ENCODE measurements at places on chromosomes 13 and 19. TPM values are rescaled to one million over a fixed set of nuclear protein-coding genes. Genes with fewer than 3 reads are reported as not detected.
A peak's percentile ranks its signal among the peaks of the same experiment; 100 is the strongest.

DNA sequence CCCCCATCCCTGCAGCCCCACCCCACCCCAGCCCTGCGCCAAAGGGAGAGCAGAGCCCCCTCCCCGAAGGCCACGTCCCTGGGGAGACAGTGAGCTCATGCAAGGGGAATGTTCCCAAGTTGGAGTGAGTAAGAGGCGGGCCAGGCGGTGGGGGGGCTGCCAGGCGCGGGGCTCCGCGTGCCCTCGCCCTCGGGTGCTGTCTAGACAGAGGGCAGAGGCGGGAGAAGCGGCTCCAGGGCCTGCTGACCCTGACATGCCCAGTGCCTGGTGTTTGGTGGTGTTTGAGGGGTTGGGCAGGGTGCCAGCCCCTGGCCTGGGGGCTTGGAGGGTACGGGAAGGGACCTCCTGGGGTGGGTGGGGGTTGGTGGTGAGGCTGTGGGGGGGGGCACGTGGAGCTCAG lies 1.0 kb downstream of the FSTL3 start:
- H3K27ac ChIP-seq, result no peak overlapping the region
- DNase-seq, result peak; percentile 24

DNA sequence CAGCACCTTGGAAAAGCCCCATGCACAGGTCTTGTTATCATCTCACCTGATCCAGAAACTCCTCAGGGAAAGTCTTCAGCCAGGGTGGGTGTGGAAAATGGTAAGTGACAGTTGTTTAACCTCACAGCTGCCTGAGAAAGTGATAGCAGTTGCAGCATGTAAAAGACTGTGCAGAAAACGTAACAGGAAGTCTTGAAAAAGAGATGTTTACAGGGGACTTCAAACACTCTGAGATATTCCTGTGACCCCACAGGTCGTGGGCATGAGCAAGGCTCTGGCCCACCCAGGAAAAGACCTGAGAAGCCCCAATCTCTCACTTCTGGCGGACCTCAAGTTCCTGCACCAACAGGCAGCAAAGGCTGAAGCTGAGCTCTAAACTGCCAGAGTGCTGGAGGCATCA lies 826.9 kb downstream of the UQCRFS1 start:
- no peak overlapping the region for H3K27ac ChIP-seq
- no peak overlapping the region for H3K4me3 ChIP-seq
- no peaks in the 10 kb centered on the region for H3K4me1 ChIP-seq
- no peaks in the 10 kb centered on the region for H3K36me3 ChIP-seq
- H3K27me3 ChIP-seq, result no peaks in the 10 kb centered on the region

DNA sequence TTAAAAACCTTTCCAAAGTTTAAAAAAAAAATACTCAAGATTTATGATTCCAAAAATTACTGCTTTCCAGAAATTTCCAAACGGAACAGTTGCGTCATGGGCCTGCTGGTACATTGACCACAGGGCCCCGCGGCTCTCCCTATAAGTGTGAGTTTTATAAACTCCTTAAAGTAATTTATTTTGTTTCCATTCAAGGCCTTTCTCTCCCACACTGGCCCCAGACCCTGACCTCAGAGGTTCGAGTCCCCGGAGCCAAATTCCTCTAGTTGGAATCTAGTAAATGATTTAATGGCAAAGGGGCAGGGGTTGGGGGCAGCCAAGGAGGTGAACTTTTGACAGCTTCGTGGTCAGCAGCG lies 97.5 kb downstream of the INSR start:
- H3K4me3 ChIP-seq, result no peak overlapping the region
- no peak overlapping the region for H3K27ac ChIP-seq
- H3K4me1 ChIP-seq, result peaks cover 11% of the 10 kb centered on the region
- no peaks in the 10 kb centered on the region for H3K36me3 ChIP-seq
- no peak for DNase-seq
- no peaks in the 10 kb centered on the region for H3K27me3 ChIP-seq

GRCh38 chr13:106986033-106986484 lies 418.1 kb upstream of the ARGLU1 start:
- H3K27ac ChIP-seq, result no peak overlapping the region
- H3K4me1 ChIP-seq, result no peaks in the 10 kb centered on the region
- no peak for DNase-seq
- H3K36me3 ChIP-seq, result no peaks in the 10 kb centered on the region

GRCh38 chr13:52851137-52851962 lies 2.9 kb upstream of the PCDH8 start:
- no peak overlapping the region for H3K27ac ChIP-seq
- peak overlapping the region; percentile 74 for H3K4me3 ChIP-seq

DNA sequence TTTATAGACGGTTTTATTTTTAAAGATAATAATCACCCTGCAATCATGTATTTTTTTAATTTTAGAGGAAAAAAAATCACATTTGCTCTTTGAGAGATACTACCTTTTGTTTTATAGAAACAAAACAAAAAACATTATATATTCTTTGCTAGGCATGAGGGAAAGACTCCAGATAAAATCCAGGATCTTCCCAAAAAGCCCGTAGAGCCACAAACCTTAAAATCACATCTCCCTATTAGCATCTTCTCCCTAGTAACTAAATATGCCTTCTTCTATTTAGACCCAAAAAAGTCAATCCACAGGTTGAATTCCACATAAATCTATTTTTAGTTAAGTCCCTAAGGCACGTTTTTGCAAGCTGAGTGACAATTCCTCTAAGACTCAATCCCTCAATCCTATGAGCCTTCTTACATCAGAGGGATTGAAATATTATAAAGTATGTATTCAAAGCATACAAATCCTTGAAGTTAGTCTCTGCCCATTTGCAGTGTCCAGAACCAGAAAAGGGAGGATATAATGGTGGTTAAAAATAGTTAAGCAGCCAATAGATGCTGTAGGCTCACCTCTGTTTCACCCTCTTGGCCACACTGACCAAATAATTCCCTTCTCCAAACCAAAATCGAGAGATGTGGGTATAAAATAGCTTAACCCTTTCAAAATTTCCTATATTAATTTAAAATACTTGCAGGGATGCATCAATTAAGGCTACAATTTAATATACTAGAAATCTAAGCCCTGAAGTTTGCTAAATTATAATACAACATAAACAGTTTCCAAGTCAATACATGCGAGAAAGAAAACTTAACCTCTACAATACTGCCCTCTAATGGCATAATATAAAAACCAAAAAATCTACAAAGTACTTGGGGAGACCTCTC lies 64.0 kb downstream of the SERP2 start:
- no peaks in the 10 kb centered on the region for H3K27me3 ChIP-seq
- no peaks in the 10 kb centered on the region for H3K36me3 ChIP-seq
- peaks cover 30% of the 10 kb centered on the region for H3K4me1 ChIP-seq
- no peak overlapping the region for H3K4me3 ChIP-seq

FFAR3 gene
- 0.63 TPM for polyA plus RNA-seq

DNA sequence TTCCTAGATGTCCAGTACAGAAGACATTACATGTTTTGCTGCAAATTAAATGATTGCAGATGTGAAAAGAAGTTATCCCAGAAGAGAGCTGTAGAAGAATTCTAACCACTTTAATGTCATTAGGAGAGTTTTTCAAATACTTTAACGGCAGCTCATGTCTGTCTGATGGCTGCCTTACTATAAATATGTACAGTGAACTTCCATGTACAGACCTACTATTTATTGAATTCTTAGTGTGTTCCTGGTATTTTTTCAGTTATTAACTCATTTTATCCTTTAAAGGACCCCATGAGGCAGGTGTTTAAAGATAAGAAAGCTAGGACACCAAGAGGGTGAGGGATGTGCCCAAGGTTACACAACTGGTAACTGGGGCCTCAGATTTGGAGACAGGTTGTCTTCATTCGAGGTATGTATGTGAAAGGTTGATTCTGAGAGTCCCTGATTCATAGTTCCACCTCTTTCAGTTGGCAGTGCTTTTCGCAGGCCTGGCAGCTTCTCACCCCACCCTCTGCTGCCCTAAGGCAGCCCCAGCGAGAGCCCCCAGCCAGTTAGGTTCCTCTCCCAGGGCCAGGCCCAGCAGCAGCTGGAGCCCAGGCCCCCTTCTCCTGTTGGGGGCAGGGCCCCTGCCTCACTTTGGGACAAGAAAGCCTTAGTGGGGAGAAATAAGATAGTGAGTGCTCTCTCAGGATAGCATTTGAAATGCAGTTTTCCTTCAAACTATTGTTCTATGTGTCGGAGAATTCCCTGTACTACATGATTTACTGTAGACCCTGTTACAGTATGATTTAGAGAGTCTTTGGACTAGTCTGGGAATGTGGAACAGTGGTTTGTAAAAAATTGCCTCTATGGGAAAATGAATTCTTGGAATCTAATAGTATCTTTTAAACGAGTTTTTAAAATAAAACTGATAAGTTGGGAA lies 67.7 kb upstream of the TEX29 start:
- H3K4me3 ChIP-seq, result no peak overlapping the region
- peaks cover 3% of the 10 kb centered on the region for H3K4me1 ChIP-seq
- no peak for DNase-seq
- peaks cover 79% of the 10 kb centered on the region for H3K36me3 ChIP-seq
- H3K27me3 ChIP-seq, result no peaks in the 10 kb centered on the region
- H3K27ac ChIP-seq, result no peak overlapping the region

- H3K27me3 ChIP-seq, result no peaks in the 10 kb centered on the region
- H3K4me1 ChIP-seq, result peaks cover 39% of the 10 kb centered on the region
- no peak overlapping the region for H3K27ac ChIP-seq
- no peak overlapping the region for H3K4me3 ChIP-seq
- peaks cover 21% of the 10 kb centered on the region for H3K36me3 ChIP-seq
These were observed 4.9 kb downstream of the ZNF506 start for GRCh38 chr19:19816679-19817078.

GRCh38 chr13:94435604-94436226 lies 43.8 kb downstream of the DCT start:
- no peak overlapping the region for H3K4me3 ChIP-seq
- no peak overlapping the region for H3K27ac ChIP-seq
- no peaks in the 10 kb centered on the region for H3K36me3 ChIP-seq
- peaks cover 7% of the 10 kb centered on the region for H3K4me1 ChIP-seq

DNA sequence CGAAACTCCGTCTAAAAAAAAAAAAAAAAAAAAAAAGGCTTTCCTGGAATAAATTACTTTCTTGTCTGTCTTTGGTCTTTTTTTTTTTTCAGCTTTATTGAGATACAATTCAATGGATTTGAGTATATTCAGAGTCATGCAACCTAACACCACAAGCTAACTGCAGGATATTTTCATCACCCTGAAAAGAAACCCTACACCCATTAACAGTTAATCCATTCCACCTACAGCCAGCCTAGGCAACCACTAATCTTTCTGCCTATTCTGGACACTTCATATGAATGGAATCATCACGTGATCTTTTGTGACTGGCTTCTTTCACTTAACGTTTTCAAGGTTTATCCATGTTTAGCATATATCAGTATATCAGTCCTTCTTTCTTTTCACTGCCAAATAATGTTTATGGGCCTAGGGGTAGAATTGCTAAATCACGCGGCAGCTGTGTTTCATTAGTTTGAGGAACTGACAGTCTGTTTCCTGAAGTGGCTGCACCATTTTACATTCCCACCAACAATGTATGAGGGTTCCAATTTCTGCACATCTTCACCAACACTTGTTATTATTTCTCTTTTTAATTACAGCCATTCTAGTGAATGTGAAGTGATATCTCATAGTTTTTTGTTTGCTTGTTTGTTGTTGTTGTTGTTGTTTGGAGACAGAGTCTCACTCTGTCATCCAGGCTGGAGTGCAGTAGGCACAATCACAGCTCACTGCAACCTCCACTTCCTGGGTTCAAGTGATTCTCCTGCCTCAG lies 19.9 kb downstream of the LRFN3 start:
- H3K27ac ChIP-seq, result no peak overlapping the region
- peaks cover 24% of the 10 kb centered on the region for H3K27me3 ChIP-seq
- DNase-seq, result no peak
- H3K4me1 ChIP-seq, result peaks cover 33% of the 10 kb centered on the region

DNA sequence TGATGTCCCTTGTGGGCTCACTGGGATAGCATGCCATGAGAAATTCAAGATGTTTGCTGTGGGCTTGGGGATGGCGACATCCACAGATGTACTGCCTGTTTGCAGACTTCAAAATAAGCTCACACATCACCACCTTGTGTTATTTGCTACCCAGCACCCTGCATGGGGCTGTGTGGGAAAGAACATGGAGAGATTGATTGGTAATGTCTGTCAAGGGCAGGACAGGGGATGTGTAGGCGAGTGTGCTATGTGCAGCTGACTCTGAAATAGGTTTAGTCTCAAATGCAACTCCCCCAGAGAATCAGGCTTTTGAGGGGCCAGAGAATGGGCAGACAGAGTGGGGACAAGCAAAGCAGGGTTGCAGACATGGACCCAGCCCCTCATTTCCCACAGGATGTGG lies 24.7 kb downstream of the PNPLA6 start:
- DNase-seq, result no peak
- no peaks in the 10 kb centered on the region for H3K36me3 ChIP-seq
- H3K27me3 ChIP-seq, result no peaks in the 10 kb centered on the region
- H3K4me3 ChIP-seq, result no peak overlapping the region
- no peak overlapping the region for H3K27ac ChIP-seq

DNA sequence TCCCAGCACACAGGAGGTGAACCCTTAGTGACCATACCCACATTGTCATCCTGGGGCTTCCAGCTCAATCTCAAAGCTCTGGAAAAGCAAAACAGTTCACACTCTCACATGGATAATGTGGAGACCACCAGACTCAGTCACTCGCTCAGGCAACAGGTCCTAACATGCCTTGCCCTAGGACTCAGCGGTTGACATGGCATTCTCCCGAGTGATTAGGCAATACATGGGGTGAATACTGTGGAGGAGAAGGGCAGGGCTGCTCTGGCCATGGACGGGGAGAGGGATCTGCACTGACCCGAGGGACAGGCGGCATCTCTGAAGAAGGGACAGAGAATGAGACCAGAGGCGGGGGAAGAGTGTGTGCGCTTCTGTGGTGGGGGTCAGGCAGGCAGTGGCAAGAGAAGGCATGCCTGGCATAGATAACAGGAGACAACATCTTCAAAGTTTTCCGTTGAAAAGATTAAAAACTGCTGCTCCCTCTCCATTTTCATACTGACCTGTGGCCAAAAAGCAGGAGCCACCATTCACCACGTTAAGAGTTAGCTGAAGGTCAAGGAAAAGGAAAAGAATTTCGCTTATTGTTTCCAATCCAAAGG lies 44.5 kb upstream of the EPHX3 start:
- no peaks in the 10 kb centered on the region for H3K27me3 ChIP-seq
- peaks cover 79% of the 10 kb centered on the region for H3K4me1 ChIP-seq
- peak overlapping the region; percentile 28 for H3K27ac ChIP-seq
- DNase-seq, result no peak
- peaks cover 27% of the 10 kb centered on the region for H3K36me3 ChIP-seq
- H3K4me3 ChIP-seq, result no peak overlapping the region

DNA sequence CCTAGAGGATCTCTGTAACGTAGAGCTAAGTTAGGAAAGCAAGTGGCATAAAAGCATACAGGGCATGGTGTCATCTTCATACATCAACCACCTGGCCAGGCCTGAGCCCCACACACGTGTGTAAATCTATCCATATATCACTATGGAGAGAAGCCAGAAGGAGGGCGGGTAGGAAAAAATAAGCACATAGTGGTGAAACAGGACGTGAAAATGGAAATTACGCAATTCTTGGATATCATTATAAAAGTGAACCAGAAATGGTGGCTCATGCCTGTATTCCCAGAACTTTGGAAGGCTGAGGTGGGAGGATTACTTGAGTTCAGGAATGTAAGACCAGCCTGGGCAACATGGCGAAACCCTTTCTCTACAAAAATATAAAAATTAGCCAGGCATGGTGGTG lies 43.4 kb downstream of the PDCD5 start:
- H3K4me3 ChIP-seq, result no peak overlapping the region
- H3K27ac ChIP-seq, result no peak overlapping the region
- H3K4me1 ChIP-seq, result no peaks in the 10 kb centered on the region
- no peaks in the 10 kb centered on the region for H3K27me3 ChIP-seq

PGLYRP2 gene
- polyA plus RNA-seq, result not detected

GRCh38 chr13:113455384-113455783 lies 2.1 kb upstream of the ADPRHL1 start:
- H3K4me1 ChIP-seq, result no peaks in the 10 kb centered on the region
- H3K27ac ChIP-seq, result no peak overlapping the region
- no peaks in the 10 kb centered on the region for H3K27me3 ChIP-seq
- H3K36me3 ChIP-seq, result peaks cover 32% of the 10 kb centered on the region
- no peak for DNase-seq
- no peak overlapping the region for H3K4me3 ChIP-seq

All from B cell (primary cell).